ENCODE measurements at places on chromosomes 7 and 10. TPM values are rescaled to one million over a fixed set of nuclear protein-coding genes. Genes with fewer than 3 reads are reported as not detected.

DNA sequence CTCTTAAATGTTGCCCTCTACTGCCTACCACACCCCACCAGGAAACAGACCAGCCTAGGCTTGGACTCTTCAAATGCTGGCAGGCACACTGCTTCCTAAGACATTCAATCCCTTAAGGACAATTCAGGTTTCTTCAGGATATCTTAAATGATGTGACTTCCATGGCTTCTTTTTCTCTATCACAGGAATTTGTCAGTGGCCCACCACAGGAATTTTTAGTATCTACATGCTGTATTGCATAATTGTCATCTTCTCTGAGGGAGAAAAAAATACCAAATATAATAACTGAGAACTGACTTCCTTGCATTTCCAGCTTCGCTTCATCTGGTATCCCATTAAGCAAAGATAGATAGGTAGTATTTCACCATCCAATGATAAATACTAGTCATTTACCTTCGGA lies 129.3 kb downstream of the WNT2 start:
- no peak for DNase-seq

GRCh38 chr7:26624431-26624830 lies 240.0 kb downstream of the SKAP2 start:
- DNase-seq = no peak

- no peak for DNase-seq
These were observed 323.0 kb downstream of the EXOC4 start for GRCh38 chr7:133575726-133576440.

The OR9A2 gene
- not detected for polyA plus RNA-seq

The PARD3 gene
- 58.0 TPM for polyA plus RNA-seq

DNA sequence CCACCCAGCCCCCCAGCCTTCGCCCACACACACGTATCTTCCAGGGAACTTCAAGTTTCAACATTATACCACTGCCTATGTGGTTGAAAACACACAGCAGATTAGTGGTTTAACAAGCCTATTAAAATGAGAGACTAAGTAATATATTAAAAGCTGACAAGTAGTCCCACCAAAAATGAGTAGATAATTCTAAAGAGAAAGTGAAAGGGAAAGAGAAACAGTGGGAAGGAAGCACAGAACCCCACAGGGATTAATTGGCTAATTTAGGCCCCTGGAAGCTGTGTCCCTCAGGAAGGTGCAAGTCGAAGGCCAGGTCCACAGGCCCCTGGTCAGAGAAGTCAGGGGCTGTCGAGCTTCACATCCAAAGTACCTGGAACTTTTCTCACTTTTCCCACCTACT lies 210.5 kb upstream of the YAE1 start:
- no peak for DNase-seq

- DNase-seq = no peak
These were observed 23.2 kb downstream of the TPK1 start for GRCh38 chr7:144812379-144813283.

DNA sequence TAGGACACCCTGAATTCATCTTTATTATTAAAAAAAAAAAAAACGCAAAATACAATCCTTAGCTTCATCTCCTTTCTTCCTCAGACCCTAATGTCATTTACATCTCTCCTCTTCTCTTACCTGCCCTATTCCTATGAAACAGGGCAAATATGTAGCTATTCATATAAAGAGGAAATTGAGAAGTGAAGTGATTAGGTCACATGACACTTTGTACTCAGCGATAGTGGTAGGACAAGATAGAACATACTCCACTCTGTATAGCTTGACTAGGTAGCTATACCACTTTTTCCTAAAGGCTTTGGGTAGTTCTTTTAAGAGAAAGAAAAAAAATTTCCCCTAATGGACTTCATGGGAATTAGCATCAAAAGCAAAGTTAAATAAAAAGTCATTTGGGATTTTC lies 6.2 kb upstream of the CELF2 start:
- DNase-seq = no peak

DNA sequence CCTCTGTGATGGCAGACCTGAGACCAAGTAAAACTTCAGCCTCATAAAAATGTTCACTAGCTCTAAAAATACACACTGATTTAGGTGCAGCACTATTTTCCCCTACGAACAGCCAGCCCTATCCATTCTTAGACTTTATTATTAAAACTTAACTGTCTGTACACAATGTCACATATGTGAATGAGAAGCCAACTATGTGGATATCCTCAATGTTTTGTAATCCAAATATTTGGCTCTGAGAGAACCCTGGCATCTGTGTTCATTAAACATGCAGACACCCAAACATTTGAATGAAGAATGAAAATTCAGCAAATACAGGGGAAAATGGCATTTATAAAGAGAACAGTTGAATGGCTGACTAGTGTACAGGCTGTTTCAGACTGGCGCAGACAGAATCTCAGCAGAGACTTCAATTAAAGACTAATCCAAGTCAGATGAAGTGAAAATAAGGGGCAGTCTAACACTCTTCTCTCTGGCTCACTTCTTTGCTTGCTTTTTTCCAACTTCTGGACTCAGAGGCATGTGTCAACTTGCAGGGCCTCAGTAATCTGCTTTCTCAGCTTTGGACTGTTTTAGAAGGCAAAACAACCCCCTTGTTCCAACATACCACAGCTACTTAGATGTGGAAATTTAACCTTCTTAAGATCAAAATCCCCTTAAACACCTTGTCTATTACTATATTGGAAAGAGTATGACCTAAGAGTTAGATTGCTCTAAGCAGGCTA lies 47.4 kb upstream of the FAM180A start:
- no peak for DNase-seq

The BET1 gene
- 38.1 TPM for polyA plus RNA-seq

The IFIT3 gene
- polyA plus RNA-seq = 30.2 TPM

DNA sequence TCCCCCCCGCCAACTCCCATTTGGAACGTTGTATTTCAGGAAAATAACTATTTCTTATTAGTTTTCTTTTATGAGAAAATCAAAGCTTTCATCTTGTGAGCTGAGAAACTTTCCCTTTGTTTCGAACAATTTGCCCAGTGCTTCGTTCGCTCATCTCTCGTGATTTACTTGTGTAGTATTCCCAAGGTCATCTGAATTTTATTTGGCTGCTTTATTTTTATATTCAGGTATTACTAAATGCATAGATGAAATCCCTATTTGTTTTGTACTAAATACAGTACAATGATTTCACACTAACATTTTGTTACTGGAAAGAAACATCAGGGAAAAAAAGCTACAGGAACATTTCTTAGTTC lies 12.0 kb upstream of the EBLN1 start:
- no peak for DNase-seq

DNA sequence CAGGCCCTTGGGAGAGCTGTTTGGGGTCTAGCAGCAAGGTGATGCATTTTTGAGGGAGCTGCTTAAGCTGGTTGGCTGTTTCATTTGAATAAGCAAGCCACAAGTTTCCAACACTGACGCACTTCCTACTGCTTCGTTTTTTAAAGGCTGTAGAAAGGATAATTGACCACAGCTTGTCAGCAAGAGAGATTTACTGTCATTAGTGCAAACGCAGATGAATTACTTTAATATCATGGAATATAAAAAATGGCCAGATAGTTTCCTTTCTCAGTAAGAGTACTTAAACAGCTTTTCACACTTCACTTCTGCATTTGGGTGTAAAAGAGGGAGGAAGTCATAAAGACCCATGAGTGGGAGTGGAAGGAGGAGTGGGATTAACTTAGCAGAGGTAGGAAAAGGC lies 61.5 kb downstream of the FZD1 start:
- no peak for DNase-seq

GRCh38 chr10:97876402-97876801 lies 26.8 kb downstream of the GOLGA7B start:
- DNase-seq = no peak

- no peak for DNase-seq
These were observed 13.4 kb upstream of the PRF1 start for GRCh38 chr10:70615784-70616522.

DNA sequence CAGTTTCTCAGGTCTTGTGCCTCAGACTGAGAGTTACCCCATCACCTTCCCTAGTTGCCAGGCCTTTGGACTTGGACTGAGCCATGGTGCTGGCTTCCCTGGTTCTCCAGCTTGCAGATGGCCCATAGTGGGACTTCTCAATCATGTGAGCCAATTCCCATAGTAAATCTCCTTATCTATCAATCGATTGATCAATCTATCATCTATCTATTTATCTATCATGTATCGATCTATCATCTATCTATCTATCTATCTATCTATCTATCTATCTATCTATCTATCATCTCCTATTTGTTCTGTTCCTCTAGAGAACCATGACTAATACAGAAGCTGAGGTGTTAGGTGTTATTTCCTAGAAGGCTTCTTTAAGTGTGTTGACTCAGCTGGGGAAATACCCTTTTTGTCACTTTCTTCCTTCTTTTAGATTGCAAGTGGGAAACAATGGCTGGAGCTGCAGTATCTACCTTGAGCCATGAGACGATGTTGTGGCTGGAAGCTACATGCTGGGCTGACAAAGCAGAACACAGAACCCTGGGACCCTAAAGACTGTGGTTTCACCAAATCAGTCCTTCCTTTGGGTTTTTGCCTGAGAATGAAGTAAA lies 234.7 kb upstream of the GLI3 start:
- DNase-seq = no peak

The TMEM130 gene
- polyA plus RNA-seq = not detected

The SDK1 gene
- polyA plus RNA-seq = 0.75 TPM

DNA sequence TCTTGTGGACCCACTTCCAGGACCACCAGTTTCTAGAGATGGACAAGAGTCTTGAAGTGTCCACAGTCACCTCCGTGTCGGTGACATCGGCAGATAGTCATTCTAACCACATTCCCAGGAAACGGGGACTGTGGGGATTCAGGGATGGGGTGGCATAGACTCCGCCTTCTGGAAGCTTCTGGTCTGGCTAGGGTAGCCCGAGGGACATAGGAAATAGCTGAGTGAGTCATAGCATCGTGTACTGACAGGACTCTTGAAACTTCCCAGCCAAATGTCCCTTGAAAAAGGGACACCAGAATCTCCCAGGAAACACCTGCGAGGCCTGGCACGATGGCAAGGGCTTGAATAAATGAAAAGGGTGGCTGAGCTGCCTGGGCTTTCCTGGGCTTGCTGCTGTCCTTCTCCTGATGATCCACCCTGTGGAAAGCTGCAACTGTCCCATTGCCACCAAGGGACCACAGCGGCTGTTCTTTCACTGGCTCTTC lies 84.1 kb upstream of the LRRC4 start:
- peak; percentile 30 for DNase-seq

The GPER1 gene
- 0.21 TPM for polyA plus RNA-seq
